NCI-H1436 treated with DMSO at 0.1 percent for 48 hours (cell line): ENCODE measurements at places on chromosomes 1 and 21.

DNA sequence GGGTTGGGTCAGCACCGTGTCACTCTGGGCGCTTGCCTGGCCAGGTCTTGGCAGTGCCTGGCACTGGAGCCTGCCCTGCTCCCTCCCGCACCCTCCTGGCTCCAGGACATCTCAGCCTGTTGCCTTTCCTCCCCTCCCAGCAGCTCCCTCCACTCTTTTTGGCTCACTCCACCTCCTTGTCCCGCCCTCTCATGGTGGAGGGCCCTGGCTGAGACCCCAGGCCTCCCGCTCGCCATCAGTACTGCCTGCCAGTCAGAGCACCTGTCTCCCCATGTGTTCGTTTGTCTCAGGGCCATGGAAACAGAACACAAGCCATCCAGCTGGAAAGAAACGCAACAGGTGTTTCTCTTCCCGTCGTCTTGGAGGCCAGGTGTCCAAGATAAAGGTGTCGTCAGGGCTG is 61.0 kb downstream of the B3GALT5 start:
- DNase-seq: no peak

GRCh38 chr1:56150441-56151215 is 428.7 kb downstream of the PLPP3 start:
- no peak for DNase-seq

DNA sequence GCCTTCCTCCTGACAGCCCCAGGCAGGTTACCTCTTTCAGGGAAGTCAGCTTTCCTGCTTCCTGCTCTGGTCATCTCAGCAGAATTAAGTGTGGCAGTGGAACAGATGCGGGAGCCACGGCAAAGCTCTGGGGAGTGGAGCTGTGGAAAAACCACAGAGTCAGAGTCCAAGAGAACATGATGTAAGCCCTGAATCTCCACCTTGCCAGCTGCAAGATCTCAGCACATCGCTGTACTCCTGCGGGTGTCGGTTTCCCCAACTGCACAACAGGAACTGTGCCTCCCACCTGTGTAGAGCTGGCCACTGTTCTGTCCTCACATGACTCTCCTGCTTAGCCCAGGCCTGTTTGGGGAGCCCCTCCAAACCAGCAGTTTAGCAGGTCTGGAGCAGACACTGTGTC is 123.7 kb downstream of the MATN1 start:
- DNase-seq: no peak

DNA sequence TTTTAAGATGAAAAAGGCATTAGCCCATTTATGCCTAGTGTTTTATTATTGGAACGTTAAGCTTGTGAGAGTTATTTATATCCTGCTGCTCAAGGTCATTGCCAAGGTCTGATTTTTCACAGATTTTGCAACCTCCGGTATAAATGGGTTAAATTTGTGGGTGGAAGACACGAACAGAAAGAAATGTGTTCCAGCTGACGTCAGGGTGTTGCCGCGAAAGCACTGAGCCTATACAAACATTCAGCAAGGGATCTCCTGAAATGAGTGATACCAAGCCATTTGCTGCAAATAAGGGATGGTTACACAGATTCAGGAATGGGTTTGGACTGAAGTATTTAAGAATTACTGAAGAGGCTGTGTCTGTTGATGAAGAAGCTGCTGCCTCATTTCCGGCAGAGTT is 32.2 kb downstream of the TMED5 start:
- DNase-seq: no peak

- no peak for DNase-seq
These were observed 219.5 kb downstream of the HLX start for GRCh38 chr1:221098471-221099405.

GRCh38 chr1:121595089-121595488 is 410.3 kb downstream of the SRGAP2C start:
- no peak for DNase-seq

- no peak for DNase-seq
These were observed 64.0 kb downstream of the CHD5 start for GRCh38 chr1:6116137-6116536.

GRCh38 chr1:230594214-230594773 is 48.0 kb upstream of the COG2 start:
- DNase-seq: no peak

GRCh38 chr1:23282957-23283356 is 61.1 kb downstream of the HNRNPR start:
- DNase-seq: no peak

DNA sequence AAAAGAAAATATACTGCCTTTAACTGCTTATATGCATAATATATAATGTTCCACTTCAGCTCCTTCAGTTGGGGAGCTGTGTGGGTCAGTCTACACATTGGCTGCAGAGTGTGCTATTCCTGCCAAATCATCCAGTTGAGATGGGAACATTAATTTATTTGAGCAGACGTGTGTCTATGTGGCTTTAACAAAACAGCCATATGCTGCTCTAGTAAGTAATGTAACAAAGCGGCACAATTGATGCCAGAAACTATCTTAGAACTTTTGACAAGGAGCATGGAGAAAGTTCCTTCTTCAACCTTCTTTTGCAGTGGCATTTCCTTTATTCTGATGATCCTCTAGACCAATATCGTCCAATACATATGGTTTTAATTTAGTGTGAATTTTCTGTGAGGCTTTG is 285.9 kb upstream of the C1orf87 start:
- no peak for DNase-seq

DNA sequence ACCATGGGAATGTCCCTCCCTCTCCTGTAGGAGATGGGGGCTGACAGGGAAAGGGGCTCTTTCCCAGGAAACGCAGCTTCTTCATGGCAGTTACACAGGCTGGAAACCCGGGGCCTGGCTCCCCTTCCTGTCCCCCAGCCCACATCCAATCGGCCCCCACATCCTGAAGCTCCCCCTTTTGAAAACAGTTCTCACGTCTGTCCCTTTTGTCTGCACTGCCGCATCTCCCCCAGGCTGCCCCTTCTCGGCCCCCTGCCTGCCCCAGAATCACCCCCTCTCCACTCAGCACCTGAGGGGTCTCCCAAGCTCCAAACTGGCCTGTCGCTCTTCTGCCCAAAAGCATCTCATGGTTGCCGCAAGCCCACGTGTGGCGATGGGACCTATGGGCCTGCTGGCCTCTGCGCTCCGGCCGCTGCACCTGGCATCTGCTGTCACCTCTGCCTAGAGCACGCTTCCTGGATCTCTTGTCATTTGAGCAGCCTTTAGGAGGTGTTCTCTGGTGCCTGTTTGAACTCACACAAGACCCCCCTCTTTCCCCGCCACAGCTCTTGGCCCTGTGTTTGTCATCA is 867 bp downstream of the SLC1A7 start:
- DNase-seq: no peak

DNA sequence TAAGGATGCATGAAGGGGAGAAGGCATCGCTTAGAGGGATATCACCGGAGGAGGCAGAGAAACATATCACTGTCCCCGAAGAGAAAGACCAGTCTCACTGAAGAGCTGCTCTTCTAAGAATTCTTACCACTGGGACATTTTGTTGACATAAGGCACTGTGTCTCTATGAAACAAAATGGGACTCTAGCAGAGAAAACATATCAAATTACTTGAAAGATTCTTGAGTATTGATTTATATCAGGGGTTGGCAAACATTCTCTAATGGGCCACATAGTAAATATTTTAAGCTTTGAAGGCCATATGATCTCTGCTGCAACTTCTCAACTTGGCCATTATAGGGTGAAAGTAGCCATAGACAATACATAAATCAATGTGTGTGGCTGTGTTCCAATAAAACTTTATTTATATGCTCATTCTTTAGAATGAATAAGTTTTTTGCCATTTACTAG is 41.0 kb upstream of the GREM2 start:
- no peak for DNase-seq

DNA sequence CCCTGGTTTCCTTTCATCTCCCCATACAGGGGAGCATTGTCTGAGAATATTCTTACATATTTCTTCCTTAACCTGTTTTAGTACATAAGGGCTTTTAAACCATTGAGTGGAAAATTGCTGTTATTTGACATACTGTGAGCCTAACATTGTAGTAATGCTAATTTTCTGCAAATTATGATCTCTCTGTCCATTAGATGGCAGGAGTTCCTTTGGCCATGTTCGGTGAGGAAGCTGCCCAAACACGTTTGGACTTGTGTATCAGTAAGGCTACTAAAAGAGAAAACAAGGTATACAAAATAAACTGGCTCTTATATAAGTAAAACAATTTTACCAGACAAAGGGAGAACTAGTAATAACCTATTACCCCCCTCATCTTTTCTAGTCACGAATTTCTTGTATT is 29.2 kb downstream of the CDC7 start:
- DNase-seq: no peak

DNA sequence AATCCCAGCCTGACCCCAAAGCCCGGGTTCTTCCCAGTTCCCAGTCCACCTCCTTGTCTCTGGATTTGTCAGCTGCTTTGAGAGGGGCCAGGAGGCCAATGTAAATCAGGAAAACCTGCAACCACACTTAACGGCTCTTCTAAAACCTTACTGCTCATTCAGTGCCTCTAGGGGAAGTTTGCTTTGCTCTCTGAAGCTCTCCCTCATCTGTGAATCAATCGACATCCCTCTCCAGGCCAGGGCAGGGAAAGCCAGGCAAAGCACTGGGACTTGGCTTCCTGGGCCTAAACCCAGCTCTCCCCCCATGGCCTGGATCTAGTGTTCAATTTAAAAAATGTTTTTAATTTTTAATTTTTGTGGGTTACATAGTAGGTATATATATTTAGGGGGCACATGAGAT is 9.3 kb downstream of the NKAIN1 start:
- no peak for DNase-seq

DNA sequence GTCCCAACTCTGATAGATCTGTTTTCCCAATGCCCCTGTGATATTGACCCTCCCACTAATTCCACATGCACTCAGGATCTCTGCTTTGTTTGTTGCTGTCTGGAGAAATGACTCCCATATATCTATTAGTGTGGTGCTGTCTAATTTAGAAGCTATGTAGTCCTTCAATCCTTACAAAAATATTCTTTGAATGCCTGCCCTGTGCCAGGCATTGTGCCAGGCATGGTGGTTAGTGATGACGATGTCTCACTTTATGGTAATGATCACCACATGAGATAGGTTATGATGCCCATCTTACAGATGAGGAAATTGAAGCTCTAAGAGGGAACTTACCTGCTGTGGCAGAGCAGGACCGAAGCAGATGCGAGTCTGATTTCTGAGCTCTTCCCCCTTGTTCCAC is 12.9 kb downstream of the MYOG start:
- DNase-seq: no peak

- no peak for DNase-seq
These were observed 812 bp downstream of the TTC4 start for GRCh38 chr1:54716299-54717047.

- DNase-seq: no peak
These were observed 30.6 kb upstream of the ADGRL4 start for GRCh38 chr1:79037085-79037484.

GRCh38 chr1:117636637-117637425 is 31.0 kb downstream of the TENT5C start:
- DNase-seq: no peak

- DNase-seq: no peak
These were observed 6.1 kb upstream of the LDLRAP1 start for GRCh38 chr1:25537153-25537831.

DNA sequence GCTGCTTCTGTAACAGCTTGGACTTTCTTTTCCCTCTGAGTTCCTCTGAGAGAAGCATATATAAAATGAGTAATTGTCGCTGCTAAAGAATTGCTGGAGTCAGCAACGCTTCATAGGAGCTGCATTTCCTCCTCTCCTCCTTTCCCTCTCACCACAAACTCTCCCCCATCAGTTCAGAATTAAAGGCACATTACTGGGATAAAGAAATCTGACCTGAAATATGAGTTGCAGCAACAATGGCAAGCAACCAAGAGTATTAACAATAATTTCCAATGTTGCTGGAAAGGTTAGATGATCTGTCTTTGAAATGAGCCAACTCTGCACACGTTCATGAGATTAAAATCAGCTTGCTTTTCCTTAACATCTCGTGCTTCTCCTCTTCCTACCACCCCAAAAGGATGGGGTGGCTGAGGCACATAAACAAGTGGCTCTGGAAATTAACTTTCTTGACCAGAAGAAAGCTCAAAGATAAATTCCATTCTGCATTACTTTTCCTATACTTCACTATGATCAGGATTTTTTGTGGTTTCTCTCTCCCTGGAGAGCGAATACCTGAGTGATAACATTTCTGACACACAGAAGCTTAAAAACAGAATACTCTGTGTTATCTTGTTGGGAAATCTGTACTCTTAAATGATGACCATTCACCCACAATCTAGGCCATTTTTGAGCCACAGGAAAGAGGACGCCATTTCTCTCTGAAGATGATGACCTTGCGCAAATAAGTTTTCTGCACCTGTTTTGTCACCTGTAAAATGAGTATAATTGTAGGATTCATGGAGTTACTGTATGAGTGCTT is 90.2 kb downstream of the TGFBR3 start:
- no peak for DNase-seq

GRCh38 chr1:238690415-238690814 is 696.0 kb upstream of the CHRM3 start:
- no peak for DNase-seq

GRCh38 chr1:175922254-175922881 is 179.0 kb upstream of the TNR start:
- DNase-seq: no peak

DNA sequence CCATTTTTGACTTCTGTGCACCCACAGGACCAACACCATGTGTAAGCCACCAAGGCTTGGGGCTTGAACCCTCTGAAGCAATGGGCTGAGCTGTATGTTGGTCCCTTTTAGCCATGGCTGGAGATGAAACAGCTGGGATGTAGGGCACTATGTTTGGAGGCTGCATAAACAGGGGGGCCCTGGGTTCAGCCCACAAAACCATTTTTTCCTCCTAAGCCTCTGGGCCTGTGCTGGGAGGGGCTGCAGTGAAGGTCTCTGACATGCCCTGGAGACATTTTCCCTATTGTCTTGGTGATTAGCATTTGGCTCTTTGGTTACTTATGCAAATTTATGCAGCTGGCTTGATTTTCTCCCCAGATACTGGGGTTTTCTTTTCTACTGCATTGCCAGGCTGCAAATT is 144.9 kb downstream of the ZNF326 start:
- DNase-seq: no peak

- no peak for DNase-seq
These were observed 15.0 kb downstream of the CRNN start for GRCh38 chr1:152398812-152399698.

DNA sequence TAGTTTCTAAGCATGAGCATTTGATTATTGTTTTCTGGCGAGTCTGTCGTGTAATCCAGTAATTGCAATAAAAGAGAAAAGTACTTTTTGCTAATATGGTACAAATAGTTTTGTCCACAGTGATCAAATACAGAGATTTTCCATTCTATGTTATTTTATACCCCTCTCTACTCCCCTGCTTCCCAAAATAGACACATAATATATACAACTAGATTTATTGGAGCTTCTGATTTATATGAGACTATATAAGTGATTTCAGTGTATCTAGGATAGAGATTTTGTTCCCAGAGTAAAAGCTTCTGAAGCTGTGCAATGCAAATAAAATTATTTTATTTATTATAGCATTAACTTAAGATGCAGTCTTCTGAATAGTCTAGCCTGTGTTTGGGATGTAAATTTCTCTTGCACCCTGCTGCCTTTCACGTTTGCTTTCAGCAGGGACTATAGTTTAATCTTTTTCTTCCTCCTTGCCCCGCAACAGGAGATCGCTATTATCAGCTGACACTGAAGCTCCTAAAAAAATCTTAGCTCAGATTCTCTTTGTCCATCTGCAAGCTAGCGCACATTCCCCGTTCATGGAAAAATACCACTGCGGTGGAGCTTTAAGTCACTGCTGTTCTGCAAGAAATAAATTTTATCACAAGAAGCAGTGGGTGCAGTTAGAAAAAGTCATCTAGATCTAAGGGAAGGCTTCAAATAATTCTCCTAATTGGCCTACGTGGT is 273.3 kb downstream of the DISC1 start:
- DNase-seq: no peak

GRCh38 chr1:32351399-32352238 is 10.7 kb downstream of the FAM229A start:
- peak; percentile 42 for DNase-seq
